ENCODE measurements at places on chromosomes 2 and 18.

DNA sequence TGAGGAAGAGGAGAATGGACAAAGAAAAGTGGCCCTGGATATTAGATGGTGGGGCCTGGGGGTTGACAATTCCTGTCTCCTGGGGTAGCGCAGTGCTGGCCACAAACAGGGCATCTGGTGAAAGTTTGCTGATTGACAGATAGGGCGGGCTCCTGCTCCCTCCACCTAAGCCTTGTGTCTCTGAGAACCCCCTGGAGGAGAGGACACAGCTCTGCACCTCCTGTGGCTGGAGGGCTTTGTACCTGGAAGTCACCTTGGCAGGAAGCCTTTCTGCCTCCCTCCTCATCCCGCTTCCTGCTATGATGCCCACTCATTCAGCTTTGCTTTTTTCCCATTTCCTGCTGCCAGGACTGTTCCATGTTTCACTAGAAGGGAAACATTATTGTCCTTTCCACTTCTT is 72.4 kb downstream of the RHOB start:
- no peak for DNase-seq

GRCh38 chr18:55458456-55459203 is 129.4 kb downstream of the TCF4 start:
- DNase-seq: no peak

GRCh38 chr2:189236066-189236465 is 56.5 kb upstream of the COL5A2 start:
- DNase-seq: no peak

DNA sequence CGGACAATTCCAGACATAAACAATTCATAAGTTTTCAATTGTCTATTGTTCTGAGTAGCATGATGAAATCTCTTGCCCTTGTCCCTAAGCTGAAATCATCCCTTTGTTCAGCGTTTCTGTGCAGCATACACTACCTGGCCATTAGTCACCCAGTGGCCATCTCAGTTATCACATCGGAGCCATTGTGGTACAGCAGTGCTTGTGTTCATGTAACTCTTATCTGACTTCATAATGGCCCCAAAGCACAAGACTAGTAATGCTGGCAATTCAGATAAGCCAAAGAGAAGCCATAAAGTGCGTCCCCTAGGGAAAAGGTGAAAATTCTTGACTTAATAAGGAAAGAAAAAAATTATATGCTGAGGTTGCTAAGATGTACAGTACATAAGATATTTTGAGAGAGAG is 127.2 kb downstream of the FHOD3 start:
- DNase-seq: no peak

DNA sequence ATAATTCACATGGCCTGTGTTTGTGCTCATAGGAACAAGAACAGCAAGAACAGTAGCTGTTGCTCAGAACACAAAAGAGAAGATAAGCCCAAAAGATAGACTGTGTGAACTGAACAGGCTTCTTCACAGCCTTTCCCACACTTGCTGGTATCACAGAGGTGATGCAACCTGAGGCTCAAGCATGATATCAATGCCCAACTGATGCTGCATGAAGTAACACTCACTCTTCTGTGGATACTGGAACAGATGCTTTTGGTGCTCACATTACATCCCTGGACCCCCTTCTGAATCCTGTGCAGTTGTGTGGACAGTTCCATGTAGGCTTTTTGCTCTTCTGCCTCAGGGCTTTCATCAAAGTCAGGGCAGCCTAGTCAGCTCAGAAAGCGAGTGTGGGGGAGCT is 88.4 kb upstream of the RND3 start:
- no peak for DNase-seq

GRCh38 chr2:34365512-34365911 is 766.4 kb upstream of the FAM98A start:
- no peak for DNase-seq

DNA sequence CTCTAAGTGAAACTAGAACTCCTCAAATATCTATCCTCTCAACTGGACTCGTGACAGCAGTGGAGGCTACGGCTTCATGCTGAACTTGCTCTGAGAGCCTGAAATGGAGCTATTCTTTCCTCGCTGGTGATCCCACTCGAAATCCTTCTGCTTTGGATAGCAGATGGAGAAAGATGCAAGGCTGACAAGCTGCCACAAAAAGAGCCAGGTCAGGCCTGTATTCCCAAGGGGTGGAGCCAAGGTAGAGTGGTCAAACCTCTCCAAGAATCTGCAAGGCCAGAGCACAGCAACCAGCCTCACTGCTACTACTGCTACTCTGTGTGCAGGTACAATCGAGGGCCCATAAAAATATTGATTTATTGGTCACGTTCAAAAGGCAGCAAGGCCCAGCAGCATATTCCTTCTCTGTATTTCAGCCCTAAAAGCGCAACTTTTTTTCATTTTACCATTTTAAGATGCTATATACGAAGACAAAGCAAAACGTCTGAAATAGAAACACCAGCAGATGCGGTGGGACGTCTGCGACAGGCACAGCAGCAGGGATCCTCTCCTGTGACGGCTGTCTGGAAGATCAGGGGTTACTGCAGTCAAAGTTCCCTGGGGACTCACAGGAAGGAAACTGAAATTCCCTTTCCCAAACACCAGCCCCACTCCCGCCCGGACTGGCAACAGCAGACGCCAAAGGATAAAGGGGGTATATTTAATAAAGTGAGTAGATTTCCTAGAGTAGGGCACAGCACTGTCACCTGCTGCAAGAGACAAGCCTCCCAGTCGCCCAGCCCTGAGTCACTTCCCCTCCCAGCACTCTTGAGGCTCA is 2.4 kb downstream of the SPRED2 start:
- no peak for DNase-seq

GRCh38 chr18:70848329-70848728 is 559.5 kb downstream of the SOCS6 start:
- no peak for DNase-seq

- DNase-seq: no peak
Observed at GRCh38 chr2:196268025-196268424, 96.6 kb upstream of the STK17B start.

DNA sequence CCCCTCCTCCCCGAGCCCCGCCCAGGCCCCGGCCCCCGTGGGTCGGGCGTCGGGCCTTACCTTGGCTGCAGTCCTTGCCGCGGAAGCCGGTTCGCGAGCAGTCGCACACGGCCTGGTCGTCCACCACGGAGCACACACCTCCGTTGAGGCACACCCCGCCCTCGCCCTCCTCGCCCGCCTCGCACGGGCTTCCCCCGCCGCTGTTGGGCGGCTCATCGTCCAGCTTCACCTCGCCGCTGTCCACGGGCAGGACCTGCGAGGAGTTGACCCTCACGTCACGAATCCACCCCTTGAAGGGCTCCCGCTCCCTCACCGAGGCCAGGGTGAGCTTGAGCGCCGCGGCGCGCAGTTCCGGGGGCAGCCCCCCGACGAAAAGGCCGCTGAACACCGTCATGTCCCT is 4.5 kb downstream of the NRXN1 start:
- DNase-seq: no peak

DNA sequence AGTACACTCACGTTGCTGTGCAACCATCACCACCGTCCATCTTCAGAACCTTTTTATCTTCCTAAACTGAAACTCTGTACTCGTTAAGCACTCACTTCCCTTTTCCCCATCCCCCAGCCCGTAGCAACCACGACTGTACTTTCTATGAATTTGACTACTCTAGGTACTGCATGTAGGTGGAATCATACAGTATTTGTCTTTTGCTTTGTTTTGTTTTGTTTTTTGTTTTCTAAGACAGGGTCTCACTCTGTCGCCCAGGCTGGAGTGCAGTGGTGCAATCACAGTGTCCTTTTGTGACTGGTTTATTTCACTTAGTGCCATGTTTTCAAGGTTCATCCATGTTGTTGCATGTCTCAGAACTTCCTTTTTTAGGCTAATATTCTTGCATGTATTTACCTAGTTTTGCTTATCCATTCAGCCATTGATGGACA is 7.0 kb upstream of the TYMS start:
- DNase-seq: no peak

DNA sequence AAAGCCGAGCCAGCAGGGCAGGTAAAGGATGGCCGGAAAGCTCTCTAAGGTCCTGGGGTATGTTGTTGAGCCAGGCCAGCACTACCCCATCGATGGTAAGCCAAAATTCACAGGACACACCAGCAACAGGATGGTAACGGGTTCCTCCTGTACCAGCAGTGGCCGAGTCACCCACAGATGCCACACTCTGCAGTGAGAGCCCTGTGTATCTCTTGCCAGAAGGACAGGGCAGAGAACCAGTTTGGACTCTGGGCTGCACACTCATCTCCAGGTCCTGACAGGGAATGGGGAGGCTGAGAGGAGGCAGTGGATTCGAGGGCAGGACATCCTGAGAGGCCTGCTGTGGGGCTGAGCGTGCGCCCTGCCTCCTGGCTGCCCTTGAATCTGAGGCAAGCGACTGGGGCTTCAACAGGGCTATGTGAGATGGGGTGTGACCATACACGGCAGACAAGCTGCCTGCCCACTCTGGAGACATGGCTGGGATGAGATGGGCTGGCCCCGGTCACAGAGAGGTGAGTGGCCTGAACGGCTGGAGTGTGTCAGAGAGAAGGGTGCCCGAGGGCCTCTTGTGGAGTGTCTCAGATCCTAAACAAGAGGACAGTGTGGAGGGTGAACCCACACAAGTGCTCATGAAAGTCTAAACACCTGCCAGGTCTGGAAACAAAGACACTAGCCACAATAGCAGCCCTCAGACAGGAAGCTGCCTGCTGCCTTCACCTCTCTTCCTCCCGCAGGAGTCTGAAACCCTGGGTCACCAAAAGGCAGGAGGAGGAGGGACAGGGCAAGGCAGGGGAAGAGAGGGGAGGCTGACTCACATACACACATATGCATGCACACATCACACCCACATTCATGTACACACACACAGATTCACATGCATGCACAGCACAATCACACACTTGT is 182.3 kb downstream of the LOXHD1 start:
- DNase-seq: no peak

DNA sequence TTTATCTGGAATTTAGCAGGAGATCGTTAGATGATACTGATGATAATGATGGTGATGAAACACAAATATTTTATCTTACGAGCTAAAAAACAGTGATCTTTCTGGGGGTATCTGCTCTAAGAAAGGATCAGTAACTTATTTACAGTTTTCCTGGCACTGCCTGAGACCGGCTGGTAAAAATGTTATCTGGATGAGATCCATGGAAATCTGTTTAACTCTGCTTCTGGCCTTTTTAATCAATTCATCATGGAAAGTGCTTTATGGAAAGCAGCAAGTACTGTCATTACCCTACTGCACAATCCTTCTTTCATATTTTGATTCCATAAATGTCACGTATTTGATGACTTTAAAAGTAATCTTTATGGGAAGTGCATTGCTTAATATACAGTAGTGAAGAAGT is 612.7 kb upstream of the GCFC2 start:
- DNase-seq: no peak

DNA sequence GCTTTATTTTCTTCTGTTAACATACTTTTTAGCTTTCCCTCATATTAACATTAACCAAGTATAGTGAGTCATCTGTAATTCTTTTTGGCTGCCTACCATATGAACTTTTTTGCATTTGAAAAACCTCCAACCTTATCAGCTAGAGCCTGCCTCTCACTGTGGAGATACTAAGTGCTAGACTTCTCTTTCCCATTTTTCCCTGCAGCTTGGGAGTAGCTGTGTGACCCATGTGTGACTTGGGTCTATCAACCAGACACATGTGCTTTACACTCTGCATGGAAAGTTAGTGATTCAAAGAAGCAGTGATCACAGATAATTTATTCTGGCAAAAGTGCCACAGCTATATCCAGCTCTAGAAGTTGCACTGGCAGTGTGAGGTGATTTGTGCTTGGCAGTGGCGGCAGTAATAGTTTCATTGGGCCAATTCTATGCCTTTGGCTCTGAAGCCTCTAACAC is 36.3 kb downstream of the PREPL start:
- DNase-seq: no peak

GRCh38 chr18:63963615-63964256 is 6.1 kb upstream of the SERPINB8 start:
- DNase-seq: peak; percentile 23

DNA sequence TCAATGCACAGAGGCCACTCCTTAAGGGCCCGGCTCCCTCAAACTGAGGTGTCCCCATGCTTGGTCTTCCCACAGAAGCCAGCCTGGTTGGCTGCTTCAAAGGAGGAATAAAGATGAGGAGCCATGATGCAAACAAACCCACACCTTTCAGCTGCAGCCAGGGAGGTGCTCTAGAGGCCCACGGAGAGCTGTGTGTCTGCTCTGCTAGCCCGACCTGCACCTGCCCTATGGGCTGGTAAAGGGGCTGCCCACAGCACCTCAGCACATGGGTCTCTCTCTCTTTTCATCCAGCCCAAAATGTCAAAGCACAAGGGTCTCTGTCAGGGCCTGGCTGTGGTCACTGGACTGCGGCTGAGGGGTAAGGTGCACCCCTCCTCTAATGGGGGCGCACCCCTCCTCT is 132.1 kb downstream of the MSH2 start:
- DNase-seq: no peak

- no peak for DNase-seq
Observed at GRCh38 chr18:79405781-79406575, 10.2 kb downstream of the NFATC1 start.

- peak; percentile 17 for DNase-seq
Observed at GRCh38 chr18:34224423-34225217, at the start of gene NOL4. Gene NOL4, minus strand, starts transcription at chr18:34224913. Its CDS starts 1,660 bp downstream, at chr18:34223253.

GRCh38 chr2:191676790-191677645 is 918 bp upstream of the NABP1 start:
- no peak for DNase-seq

DNA sequence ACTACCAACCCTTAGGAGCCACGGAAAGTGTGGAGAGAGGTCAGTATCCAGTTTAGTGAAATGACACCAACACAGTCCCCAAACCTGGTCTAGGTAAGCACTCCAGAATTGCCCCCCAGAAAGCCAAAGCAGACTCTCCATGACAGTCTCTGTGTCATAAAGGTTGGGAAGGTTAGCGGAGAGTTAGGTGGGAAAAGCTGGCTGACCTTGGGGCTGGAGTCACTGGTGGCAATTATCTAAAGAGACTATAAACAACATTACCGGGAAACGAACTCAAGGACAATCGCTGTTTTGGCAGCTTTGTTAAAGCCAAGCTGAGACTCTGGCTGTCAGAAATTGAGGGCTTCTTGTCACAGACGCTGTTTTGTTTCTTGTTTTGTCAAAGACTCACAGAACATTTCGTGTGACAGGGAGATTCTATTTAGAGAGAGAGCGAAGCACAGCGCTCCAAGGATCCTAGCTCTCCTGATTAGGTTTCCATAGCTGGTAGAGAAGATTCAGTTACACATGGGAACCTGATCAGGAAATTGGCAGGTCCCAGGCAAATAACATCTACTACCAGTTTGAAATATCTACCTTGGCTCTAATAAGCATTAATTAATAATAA is 111.3 kb downstream of the LNPK start:
- no peak for DNase-seq

DNA sequence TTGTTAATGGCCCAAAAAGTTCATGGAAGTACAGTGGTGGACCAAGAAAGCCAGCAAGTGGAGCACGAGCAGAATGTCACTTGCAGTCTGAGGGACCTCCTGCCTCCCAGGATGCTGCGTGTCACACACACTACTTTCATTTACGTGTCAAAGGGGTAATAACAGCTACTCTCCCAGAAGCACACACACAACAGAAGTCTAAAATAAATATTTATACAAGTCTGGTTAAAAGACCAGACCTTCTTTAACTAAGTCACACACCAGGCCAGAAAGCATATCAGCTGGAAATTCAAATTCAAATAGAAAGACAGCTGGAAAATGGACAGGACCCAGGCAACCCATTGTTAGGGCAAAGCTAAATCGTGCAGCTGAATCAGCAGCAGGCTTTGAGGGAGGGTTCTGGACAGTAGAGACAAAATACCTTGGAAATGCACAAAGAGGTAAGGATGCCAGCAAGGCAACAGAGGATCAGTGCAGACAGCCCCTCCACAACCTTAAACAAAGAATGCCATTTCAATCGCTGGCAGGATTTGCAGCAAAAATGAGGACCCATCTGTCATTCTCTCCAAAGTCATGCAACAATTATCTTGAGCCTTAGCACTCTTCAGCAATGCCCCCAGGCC is 160.5 kb downstream of the TMEM163 start:
- DNase-seq: no peak

All from DMS 273 treated with DMSO at 0.1 percent for 48 hours (cell line).